ENCODE measurements at places on chromosomes 6 and 20.

GRCh38 chr6:10939840-10940239, 53.0 kb downstream of the SYCP2L start:
- no peak for DNase-seq

DNA sequence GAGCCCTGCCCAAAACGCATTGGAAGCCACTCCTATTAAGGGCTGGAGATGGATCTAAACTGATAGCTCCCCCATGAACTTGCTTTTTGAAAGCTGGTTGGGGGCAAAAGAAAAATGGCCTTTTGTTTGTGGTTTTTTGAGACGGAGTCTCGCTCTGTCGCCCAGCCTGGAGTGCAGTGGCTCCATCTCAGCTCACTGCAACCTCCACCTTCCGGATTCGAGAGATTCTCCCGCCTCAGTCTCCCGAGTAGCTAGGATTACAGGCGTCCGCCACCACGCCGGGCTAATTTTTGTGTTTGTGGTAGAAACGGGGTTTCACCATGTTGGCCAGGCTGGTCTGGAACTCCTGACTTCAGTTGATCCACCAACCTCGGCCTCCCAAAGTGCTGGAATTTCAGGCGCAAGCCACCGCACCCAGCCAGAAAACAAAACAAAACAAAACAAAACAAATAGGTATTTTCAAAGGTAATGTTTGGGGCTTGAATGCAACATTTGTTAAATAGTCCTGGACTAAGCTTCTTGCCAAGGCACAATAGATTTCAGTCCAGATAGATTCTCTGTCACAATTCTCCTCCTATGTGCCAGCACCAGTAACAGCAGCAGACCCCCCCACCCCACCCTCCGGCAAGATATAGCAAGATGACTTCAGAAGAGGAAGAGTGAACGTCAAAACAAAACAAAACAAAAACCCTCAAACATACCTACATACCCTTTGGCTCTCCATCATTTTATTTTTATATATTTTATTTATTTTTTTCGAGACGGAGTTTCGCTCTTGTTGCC, 26.5 kb upstream of the ABT1 start:
- no peak for DNase-seq

GRCh38 chr6:157527471-157527907, 146.5 kb downstream of the ZDHHC14 start:
- DNase-seq = no peak

GRCh38 chr20:50281831-50282591, 91.4 kb downstream of the CEBPB start:
- no peak for DNase-seq

DNA sequence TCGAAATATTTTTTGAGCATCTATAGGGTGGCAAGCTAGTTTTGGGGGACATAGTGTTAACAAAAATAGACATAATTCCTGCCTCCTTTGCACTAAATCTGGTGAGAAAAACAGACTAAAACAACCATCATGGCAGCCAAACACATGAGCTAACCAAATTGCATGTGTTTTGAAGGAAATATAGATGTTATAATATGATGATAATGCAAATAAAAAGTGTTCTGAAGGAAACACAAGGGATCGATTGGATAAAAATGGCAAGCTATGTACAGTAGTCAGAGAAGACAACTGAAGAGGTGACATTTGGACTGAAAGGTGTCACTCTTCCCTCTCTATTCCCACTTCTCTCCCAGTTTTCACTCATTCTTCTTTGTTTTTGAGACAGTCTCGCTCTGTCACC, 706.9 kb downstream of the PTPRT start:
- no peak for DNase-seq

DNA sequence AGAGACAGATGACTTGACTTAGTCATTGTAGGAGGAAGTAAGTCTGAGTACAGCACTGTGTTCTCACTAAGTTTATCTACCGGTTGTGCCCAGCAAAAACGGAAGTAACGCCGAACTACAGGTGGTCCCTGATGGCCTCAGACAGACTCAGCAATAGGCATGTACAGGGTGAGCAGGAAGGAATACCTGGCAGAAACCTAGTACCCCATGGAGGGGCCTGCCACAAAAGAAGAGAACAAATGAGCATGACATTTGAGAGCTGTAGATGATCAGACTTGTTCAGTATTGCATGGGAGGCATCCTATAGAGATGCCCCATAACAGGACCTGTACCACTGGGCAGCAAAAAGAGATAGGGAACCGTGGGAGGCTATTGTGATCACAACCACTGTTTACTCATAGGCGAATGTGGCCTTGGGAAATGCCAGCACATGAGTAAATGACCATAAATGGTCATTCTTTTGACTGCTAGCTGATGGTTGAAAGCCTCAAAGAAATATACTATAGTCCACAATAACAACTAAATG, 106.4 kb upstream of the TAB2 start:
- DNase-seq = no peak

DNA sequence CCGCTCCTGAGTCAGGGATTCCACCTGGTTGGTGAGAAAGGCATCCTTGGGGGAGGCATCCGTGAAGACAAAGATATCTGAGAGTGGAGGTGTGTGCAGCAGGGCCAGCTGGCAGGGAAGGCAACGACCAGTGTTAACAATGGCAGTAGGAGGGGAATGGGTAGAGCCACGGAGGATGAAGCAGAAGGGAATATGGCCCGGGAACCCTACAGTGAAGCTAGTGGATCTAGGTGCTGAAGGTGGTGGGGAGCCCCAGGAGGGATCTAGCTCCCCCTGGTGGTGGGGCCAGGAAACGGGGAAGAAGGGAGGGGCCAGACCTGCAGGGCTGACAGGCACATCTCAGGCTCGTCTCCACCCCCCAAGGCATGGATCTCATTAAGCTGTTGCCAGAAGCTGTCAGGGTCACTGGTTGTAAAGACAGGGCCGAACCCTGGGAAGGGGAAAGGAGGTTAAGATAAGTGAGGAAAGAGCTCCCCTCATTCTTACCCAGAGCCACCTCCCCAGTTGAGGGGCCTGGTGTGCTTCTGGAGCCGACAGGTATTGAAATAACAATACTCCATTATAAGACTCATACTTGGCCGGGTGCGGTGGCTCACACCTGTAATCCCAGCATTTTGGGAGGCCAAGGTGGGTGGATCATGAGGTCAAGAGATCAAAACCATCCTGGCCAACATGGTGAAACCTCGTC, 7.3 kb downstream of the VWA7 start:
- DNase-seq = peak; percentile 55

DNA sequence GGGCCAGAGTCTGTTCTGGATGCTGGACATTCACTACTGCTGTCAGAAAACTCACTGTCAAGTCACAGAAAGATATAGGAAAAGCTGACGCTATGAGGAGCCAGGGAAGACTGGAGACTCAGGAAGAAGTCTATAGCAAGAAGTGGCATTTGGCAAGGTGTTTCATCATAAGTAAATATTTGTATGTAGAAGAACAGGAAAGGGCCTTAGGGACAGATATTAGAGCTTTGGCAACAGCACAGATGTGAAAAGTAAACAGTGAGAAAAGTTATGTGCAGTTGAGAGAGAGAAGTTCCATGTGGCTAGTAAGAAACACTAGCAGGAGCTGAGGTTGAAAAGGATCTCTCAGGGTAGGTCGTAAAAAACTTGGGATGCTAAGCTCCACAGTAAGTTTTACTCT, 868.9 kb downstream of the PHF3 start:
- DNase-seq = no peak

DNA sequence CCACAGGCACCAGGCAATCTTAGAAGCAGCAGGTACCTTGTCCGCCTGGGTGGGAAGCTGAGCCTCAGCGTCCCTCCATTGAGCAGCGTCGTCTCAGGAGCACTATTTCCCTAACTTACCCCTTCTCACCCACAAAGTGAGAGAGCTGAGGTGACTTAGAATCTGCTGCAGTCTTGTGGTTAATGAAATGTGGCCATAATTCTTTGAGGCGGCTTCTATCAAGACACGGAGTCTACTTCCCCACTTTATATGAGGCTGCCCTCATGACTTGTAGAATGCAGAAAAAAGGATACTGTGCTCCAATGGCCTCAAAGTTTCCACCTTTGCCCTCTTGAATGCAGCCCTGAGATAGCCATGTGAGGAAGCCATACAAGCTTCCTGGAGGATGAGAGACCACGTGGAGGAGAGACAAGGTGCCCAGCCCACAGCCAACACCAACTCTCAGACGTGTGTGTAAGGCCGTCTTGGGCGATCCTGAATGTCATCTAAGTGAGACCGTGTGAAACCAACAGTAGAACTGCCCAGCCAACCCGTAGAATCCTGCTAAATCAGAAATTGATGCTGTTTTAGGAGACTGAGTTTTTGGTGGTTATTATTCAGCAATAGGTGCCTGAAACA, 9.1 kb upstream of the TAGAP start:
- no peak for DNase-seq

GRCh38 chr20:64205611-64206026, 41.4 kb downstream of the MYT1 start:
- no peak for DNase-seq

- DNase-seq = no peak
Observed at GRCh38 chr6:149443411-149444181, 41.2 kb downstream of the ZC3H12D start.

GRCh38 chr6:4272996-4273395, 137.6 kb upstream of the ECI2 start:
- DNase-seq = no peak

DNA sequence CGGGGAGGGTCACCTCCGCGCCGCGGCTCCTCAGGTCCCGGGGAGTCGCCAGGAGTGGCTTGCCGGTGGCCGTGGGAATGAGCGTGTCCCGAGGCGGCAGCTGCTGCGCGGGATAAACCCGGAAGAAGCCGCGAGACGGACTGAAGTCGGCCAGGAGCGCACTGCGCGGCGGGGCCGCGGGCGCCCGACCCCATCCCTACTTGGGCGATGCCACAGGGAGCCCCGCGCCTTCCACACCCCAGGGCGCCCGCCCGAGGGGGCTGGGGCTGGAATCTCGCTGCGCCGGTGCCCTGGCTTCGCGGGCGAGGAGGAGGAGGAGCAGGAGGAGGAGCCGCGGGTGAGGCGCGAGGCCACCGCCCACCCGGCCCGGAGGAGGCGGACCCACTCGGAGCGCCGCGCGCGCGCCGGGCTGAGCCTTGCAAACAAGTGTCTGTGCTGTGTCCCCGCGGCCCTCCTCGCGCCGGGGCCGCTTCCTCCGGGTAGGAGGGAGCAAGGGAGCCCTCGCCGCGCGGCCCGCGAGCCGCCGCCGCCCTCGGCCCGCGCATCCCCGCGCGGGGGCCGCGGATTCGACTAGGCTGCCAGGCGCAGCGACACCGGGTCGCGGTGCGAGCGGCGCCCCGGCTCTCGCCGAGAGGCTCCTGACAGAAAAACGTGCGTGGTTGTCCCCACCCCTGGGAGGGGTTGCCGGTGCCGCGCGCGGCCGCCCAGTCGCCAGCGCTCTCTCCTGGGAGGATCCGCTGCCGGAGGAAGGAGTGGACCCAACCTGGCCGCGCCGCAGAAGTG, at the start of gene ZDHHC14:
TSS of gene ZDHHC14 (plus strand) at position 412 of the 783 bp plus-strand sequence.
- DNase-seq = peak; percentile 58

GRCh38 chr20:3813848-3814581, 6.3 kb upstream of the AP5S1 start:
- no peak for DNase-seq

DNA sequence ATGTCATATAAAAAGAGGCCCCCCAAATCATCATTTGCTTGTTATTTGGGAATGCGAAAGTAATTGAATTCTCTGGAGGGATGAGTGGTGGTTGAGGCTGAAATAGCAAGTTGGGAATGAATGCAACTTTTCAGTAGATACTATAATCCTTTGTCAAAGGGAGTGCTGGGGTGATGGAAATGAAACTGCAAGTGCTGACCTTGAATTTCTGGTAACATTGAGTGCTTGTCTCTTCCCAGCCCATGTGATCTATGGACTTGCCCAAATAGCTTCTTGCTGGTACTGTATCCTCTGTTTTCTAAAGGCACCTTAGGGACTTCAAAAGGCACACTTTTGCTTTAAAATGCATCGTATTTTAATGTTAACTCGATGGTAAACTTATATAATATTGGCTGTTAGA, 14.8 kb downstream of the PAQR8 start:
- DNase-seq = no peak

GRCh38 chr20:3400260-3401155, 7.0 kb downstream of the DNAAF9 start:
- no peak for DNase-seq

- no peak for DNase-seq
Observed at GRCh38 chr6:32962213-32962826, 6.1 kb upstream of the BRD2 start.

DNA sequence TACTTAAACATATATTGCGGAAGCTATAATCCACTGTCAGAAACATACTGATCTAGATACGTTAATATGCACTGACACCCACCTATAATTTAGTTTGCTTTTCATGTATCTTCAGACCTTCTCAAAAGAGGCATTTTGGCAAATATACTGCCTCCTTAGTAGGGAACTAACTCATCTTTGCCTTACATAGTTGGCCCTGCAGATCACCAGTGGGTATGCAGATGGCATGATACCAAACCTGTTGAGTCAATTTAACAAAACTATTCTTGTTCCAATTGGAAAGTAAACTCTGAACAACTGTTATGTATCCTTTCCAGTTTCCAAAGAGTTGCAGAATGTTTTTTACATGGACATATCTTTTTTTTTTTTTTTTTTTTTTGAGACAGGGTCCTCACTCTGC, 35.6 kb upstream of the TBC1D20 start:
- DNase-seq = no peak

- DNase-seq = no peak
Observed at GRCh38 chr6:167988945-167989841, 8.3 kb upstream of the KIF25 start.

DNA sequence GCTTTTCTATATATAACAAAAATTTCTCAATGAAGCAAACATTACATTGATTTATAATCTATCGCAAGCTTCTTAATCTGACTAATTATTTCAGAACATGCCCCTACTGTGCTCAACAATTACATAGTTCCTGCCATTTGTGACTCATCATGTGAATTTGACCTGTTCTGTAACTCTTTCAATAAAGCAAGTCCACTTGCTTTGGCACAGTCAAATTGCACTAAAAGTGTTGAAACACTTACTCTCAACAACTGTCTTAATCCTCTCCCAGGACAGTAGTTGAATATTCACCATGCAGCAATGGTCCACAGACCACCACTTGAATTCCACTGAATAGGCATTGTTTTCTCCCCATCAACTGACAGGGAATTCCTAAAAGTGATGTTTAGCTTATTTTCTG, 67.7 kb upstream of the SPTLC3 start:
- DNase-seq = no peak

DNA sequence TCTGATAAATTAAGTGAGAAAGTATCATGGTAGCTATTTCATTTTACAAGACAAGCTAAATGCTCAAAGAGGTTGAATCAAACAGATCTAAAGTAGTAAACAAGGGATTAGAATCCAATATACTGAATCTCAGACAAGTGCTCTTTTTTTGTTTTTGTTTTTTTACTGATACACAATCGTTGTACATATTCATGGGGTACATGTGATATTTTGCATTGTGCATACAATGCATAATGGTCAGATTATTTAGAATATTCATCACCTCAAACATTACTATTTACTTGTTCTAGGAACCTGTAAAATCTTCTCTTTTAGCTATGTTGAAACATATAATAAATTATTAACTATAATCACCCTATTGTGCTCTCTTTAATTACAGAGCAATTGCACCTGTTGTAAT, 57.0 kb upstream of the HCRTR2 start:
- DNase-seq = no peak

- DNase-seq = no peak
Observed at GRCh38 chr20:25063546-25063945, 5.6 kb upstream of the ACSS1 start.

Measured in PC-9 (cell line).